Activated CD4-positive, alpha-beta T cell treated with anti-CD3 and anti-CD28 coated beads, Interleukin-2, amount 10 ng/mL, durations not matched to agents 24 days and 14 days (primary cell): ENCODE measurements at places on chromosomes 7 and 10. TPM values are rescaled to one million over a fixed set of nuclear protein-coding genes. Genes with fewer than 3 reads are reported as not detected.

DNA sequence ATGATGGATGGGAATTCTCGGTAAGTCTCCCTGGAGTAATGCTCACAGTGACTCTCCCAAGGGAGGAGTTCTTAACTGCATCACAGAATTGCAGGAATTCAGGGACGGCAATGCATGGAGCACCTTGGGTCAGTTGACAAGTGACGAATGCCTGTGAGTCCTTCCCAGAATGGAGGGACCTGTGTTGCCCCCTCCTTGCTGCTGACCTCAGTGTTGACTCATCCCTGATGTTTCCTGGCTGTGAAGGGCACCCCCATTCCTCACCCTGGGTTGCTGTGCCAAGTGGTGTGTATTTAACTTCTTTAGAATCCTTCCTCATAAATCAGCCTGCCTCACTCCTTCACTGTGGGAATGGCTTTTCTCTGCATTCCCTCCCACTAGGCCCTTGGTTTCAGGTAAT, 98.9 kb downstream of the LRMDA start:
- DNase-seq = no peak
- no peak overlapping the region for H3K27ac ChIP-seq
- no peak overlapping the region for H3K4me3 ChIP-seq
- no peaks in the 10 kb centered on the region for H3K36me3 ChIP-seq

EPO gene
- 0.40 TPM in 1 of 2 replicates, not detected in the other for total RNA-seq

DNA sequence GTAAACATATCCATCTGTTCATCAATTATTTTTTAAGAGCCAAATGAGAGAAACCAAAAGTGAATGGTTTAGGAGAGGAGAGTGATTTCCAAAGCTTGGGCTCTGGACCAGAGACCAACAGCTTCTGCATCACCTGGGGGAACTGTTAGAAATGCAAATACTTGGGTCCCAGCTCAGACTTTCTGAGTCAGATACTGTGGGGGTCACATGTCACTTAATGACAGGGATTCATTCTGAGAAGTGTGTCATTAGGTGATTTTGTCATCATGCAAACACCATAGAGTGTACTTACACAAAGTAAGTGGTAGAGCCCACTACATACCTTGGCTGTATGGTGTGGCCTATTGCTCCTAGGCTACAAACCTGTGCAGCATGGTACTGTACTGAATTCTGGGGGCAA, 128.5 kb upstream of the PRR15 start:
- no peak for DNase-seq
- no peaks in the 10 kb centered on the region for H3K27me3 ChIP-seq
- H3K4me3 ChIP-seq = no peak overlapping the region
- no peaks in the 10 kb centered on the region for H3K36me3 ChIP-seq
- peaks cover 2% of the 10 kb centered on the region for H3K4me1 ChIP-seq

DNA sequence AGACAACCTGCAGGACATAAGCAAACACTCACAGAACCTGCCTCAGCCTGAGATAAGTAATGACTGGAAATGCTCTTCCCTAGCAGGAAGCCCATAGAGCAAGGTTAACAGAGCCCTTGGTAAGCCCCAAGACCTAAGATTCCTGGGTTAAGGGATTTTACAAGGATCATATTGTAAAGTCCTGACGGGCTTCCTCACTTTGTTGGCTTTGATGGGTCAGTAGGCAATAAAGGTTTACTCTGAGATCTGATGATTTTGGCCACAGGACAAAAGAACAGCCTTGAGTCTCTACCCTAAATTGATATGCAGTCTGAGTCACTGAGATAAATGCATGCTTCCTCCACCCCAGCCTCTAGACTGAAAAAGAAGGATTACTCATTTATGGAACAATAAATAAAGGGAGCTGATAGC, 270.8 kb downstream of the HTR7 start:
- no peak for DNase-seq
- no peaks in the 10 kb centered on the region for H3K36me3 ChIP-seq
- H3K4me1 ChIP-seq = no peaks in the 10 kb centered on the region
- H3K4me3 ChIP-seq = no peak overlapping the region
- H3K27ac ChIP-seq = no peak overlapping the region

TNS3 gene
- total RNA-seq = 4.7 and 5.7 TPM in 2 replicates

FZD8 gene
- total RNA-seq = 0.38 and 0.56 TPM in 2 replicates

DNA sequence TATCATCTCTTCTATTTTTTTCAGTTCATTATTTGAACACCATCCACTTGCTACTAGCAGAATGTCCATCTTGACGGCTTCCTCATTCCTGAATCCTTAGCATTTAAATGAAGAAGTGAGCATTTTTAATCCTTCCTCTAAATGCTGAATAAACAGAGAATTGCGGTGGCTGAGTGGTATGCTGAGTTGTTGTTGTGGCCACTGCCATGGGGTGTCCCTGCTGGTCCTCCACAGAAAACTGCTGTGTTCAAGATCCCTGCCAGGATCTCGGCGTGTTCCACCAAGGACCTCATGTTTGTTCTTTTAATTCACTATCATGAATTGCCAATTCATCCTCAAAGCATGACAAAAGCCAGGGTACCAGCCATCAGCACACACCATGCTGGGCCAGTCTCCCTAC, 48.9 kb upstream of the HABP2 start:
- no peak overlapping the region for H3K4me3 ChIP-seq
- no peaks in the 10 kb centered on the region for H3K36me3 ChIP-seq
- peaks cover 5% of the 10 kb centered on the region for H3K27me3 ChIP-seq
- DNase-seq = no peak
- H3K27ac ChIP-seq = no peak overlapping the region
- no peaks in the 10 kb centered on the region for H3K4me1 ChIP-seq

- DNase-seq = no peak
- no peaks in the 10 kb centered on the region for H3K36me3 ChIP-seq
- H3K27ac ChIP-seq = no peak overlapping the region
- H3K27me3 ChIP-seq = peaks cover 7% of the 10 kb centered on the region
These were observed 4.6 kb upstream of the FAM170B start for GRCh38 chr10:49138361-49138891.

- no peaks in the 10 kb centered on the region for H3K27me3 ChIP-seq
- peaks cover 15% of the 10 kb centered on the region for H3K36me3 ChIP-seq
- peaks cover 16% of the 10 kb centered on the region for H3K4me1 ChIP-seq
- peak overlapping the region; percentile 56 for H3K27ac ChIP-seq
- no peak overlapping the region for H3K4me3 ChIP-seq
These were observed 117.1 kb downstream of the KMT2E start for GRCh38 chr7:105131033-105131656.

GRCh38 chr7:115676080-115676479, 354.5 kb downstream of the TFEC start:
- no peaks in the 10 kb centered on the region for H3K36me3 ChIP-seq
- no peaks in the 10 kb centered on the region for H3K27me3 ChIP-seq
- no peak overlapping the region for H3K4me3 ChIP-seq
- no peak overlapping the region for H3K27ac ChIP-seq

DNA sequence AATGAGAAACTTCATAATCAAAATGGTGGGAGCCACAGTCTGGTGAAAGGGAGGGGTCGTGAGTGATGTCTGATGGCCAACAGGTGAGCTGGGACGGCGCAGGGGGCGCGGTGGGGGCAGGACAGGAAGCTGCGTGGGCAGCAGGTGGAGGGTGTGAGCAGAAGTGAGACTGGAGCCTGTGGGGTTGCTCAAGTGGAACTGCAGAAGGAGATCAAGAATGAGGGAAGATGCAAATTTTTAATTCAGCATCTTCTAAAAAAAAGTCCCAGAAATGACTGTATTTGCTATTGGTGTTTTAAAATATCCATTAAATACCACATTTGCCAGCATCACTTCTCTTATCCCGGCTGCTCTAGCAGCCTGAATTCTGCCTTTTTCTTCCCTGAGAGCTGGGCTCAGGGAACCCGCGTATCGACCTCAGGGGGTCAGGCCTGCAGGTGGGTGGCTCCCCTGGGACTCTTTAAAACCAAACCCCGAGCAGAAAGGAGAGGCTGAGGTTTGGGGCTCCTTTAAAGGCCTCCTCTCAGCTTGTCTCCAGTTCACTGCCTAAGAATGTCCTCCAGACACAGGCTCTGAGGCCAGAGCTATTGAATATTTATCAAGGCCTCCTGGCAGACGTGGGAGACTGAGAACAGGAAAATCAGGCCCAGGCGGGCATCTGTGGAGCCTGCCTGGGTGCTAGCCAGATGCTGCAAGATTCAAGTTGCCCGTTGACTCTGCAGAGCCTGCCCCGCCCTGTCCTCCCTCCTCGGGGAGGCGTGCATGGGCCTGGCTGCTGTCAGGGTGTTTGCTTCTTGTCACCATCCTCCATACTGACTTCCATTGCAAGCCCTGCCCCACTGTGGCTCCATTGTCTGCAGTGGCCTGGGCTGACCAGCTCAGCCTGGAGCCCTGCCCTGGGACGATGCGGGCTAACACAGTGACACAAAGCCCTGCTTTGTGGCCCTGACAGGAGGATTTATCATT, 53.9 kb downstream of the SYPL1 start:
- H3K4me3 ChIP-seq = no peak overlapping the region
- no peaks in the 10 kb centered on the region for H3K36me3 ChIP-seq
